ENCODE measurements at places on chromosomes 12 and 14. TPM values are rescaled to one million over a fixed set of nuclear protein-coding genes. Genes with fewer than 3 reads are reported as not detected.

DNA sequence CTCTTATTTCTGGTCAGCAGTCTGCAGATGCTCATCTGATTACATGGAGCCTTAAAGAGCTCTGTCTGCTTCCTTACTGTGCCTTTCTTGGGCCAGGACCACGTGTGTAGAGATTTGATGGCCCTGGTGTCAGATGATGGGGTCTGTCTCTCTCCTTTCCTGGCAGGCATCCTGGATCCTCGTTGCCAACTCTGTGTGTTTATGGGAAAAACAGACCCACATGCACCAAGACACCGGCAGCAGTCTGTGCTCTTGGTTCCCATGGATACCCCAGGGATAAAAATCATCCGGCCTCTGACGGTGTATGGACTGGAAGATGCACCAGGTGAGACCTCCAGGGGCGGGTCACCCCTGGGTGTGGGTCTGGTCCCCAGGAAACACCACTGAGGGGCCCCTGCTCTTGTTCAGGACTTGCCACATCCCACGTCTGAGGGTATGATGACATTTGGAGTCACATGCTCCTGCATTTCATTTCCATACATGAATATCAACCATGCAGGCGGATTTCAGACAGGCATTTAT is 18.5 kb upstream of the ALDH2 start:
- DNase-seq, result peak; percentile 44

- no peak for DNase-seq
These were observed 1340.9 kb downstream of the FSCB start for GRCh38 chr14:43166163-43166562.

Gene SERPINA12
- not detected for total RNA-seq

Gene PLEKHD1
- under 0.01 TPM for total RNA-seq

DNA sequence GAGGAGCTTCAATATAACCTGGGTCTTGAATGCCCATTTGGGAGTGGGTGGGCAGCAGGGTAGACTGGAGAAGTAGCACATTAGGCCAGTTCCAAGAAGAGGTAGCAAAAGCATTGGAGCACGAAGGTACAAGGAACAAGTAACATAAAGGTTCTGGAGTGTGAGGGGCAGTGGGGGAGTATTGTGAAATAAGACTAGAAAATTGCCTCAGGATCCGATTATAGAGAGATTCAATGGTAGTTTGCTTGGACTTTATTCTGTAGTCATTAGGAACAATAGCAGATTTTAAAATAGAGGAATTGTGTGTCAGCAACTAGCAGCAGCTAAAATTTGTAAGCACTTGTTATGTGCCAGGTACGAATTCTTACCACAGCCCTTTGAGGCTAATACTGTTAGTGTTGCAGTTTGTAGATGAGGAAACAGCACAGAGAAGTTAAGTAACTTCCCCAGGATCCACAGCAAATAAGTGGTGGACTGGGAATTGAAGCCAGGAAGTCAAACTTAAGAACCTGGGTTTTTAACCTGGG is 61.8 kb downstream of the PPFIBP1 start:
- no peak for DNase-seq

DNA sequence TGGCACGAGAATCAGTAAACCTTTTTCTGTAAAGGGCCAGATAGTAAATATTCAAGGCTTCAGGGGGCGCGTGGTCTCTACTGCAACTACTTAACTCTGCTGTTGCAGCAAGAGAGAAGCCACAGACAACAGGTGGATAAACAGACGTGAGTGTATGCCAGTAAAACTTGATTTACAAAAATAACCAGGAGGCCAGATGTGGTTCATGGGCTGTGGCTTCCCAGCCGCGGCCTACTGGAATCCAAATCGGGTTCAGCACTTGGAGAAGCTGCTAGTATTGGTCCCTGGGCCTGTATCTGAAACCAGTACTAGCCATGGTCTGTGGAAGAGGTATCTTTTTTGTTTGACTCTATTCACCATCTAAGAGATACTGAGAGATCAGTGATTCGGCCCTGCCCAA is 13.3 kb downstream of the PPP2R5C start:
- no peak for DNase-seq

GRCh38 chr12:75815756-75816155 is 215.8 kb downstream of the PHLDA1 start:
- no peak for DNase-seq

GRCh38 chr14:94775091-94775870 is 5.4 kb upstream of the GSC start:
- no peak for DNase-seq
